T-helper 2 cell treated with Interferon-gamma antibody and Interleukin-4, amounts not matched to agents 100 ng/mL and 5 ng/mL, for 36 hours (primary cell): ENCODE measurements at places on chromosomes 11 and 22. TPM values are rescaled to one million over a fixed set of nuclear protein-coding genes. Genes with fewer than 3 reads are reported as not detected.

The HPX gene
- 0.18 and 0.36 TPM in 2 replicates for total RNA-seq

The ACRV1 gene
- not detected in 2 replicates for total RNA-seq

The LIF gene
- total RNA-seq, result 502 and 522 TPM in 2 replicates

The TNNT3 gene
- 4.9 and 7.3 TPM in 2 replicates for total RNA-seq

The SLC1A2 gene
- not detected in 2 replicates for total RNA-seq

The CRYAB gene
- not detected in 2 replicates for total RNA-seq

The LRRC10B gene
- 0.07 and 0.18 TPM in 2 replicates for total RNA-seq

The TBCEL gene
- 13.6 and 13.7 TPM in 2 replicates for total RNA-seq

The GGT5 gene
- total RNA-seq, result 0.11 TPM in 1 of 2 replicates, not detected in the other

The TMEM41B gene
- 33.5 and 38.0 TPM in 2 replicates for total RNA-seq

The DBX1 gene
- total RNA-seq, result not detected in 2 replicates

The C22orf15 gene
- 0.32 and 0.57 TPM in 2 replicates for total RNA-seq

The SESN3 gene
- 26.4 and 28.0 TPM in 2 replicates for total RNA-seq

The PIH1D2 gene
- total RNA-seq, result 0.43 and 0.59 TPM in 2 replicates

The KCTD14 gene
- total RNA-seq, result 0.39 and 0.45 TPM in 2 replicates

The SHANK2 gene
- total RNA-seq, result not detected in 2 replicates

The KCNJ5 gene
- total RNA-seq, result not detected in 2 replicates

The POLD3 gene
- 46.7 and 48.9 TPM in 2 replicates for total RNA-seq

The RPS13 gene
- total RNA-seq, result 1,108 and 1,109 TPM in 2 replicates

The KIRREL3 gene
- total RNA-seq, result not detected in 2 replicates

The TBX1 gene
- total RNA-seq, result 0.11 and 0.36 TPM in 2 replicates

The RAB36 gene
- 0.20 TPM in 1 of 2 replicates, not detected in the other for total RNA-seq

The SELENOO gene
- total RNA-seq, result 22.4 and 25.0 TPM in 2 replicates
